ENCODE measurements at places on chromosomes 13 and 19. TPM values are rescaled to one million over a fixed set of nuclear protein-coding genes. Genes with fewer than 3 reads are reported as not detected.

Gene MISP3
- 2.7 TPM for total RNA-seq

Gene LHB
- total RNA-seq: not detected

- no peak for DNase-seq
Observed at GRCh38 chr13:30832845-30833332, 73.2 kb upstream of the MEDAG start.

GRCh38 chr13:85501616-85502015, 297.6 kb downstream of the SLITRK6 start:
- DNase-seq: no peak

DNA sequence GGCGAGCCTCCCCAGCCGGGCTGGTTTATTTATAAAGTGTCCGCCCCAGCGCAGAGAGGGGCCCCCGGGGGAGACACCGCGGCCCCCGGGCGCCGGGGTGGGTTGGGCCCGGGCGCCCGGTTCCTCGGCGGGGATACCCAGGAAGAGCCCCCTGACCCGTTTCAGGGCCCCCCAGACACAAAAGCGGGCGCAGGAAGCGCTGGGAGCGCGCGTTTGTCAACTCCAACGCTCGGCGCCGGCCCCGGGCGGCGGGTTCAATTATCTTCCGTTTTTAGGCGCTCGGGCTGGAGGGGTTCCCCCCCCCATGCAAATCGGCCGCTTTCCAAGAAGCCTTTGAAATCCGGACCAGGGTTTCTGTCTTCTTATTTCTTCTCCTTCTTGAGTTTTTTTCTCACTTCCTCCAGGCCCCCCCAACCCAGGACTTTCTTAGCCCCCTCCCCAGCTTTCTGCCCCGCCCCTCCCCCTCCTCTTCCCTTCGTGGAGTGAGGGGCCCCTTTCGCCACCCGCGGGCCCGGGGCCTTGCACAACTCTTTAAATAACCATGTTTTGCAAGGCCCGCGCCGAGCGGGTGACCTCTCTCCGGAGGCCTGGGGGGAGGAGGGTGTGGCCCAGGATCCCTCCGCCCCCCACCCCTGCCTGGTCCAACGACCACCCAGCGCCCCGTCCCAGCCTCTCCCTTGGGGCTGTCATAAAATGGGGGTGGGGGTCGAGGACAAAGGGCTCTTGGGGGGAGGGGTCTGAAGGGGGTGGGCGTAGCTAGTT, 935 bp downstream of the ARID3A start:
- no peak for DNase-seq
